GDM1 (cell line): ENCODE measurements at places on chromosomes 12 and 14.

GRCh38 chr14:56798447-56799342, 11.6 kb downstream of the OTX2 start:
- no peak for DNase-seq

GRCh38 chr14:66641861-66642635, 134.1 kb downstream of the GPHN start:
- DNase-seq: no peak

DNA sequence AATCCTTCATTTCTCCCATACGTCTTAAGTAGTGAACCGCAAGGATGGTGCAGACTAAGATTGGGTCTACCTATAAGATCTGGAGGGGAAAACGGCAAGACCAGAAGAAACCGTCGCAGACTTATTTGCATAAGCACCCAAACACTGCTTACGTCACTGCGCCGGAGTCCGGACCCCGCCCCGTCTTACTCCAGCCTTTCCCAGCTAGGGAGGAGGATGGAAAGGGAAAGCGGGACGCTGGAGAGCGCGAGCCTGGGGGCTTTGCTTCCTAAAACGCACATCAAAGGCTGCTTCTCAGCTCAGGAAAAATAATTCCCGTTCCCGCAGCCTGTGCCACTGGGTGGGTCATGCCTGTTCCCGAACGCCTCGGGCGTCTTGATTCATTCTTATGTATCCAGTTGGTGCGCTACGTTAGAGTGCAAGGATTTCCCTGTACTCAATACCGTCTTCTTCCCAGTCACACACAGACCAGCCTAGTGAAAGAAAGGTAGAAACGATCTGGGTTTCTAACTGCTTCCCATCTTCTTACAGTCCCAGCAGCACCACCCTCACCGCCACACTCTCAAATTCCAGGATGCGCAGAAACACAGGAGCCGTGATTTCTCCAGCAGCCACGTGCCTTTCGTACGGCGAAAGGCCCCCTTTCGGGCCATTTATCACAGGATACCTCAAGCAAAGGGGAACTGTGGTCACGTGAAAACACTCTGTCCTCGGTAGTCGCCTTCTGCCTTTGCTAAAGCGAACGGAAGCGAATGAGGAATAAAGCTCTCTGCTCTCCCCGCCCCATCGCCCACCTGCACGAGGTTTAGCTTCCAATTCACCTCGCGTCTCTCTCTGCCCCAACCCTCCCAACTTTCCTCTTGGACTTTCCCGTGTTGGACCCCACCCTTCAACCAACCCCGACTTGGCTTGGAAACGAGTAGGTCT, 1.1 kb downstream of the SLC6A15 start:
- no peak for DNase-seq

DNA sequence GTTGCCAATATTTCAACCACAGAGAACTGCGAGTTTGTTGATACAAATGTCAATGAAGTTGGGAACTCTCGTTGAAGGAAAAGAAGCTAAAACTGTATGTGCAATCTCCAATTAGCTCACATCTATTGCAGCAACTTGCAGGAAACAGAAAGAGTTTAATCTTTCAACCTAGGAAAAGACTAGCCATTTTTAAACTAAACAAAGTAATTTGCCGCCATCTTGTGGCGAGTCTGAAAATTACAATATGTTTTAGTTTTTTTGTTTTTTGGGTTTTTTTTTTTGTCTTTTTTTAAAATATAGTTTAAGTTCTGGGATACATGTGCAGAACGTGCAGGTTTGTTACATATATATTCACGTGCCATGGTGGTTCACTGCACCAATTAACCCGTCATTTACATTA, 131.2 kb upstream of the FOXG1 start:
- DNase-seq: no peak

- no peak for DNase-seq
Observed at GRCh38 chr12:58487255-58487654, 433.0 kb downstream of the LRIG3 start.

- DNase-seq: no peak
Observed at GRCh38 chr12:23504043-23504442, 445.4 kb downstream of the SOX5 start.

GRCh38 chr12:92051441-92051840, 94.2 kb downstream of the BTG1 start:
- no peak for DNase-seq

DNA sequence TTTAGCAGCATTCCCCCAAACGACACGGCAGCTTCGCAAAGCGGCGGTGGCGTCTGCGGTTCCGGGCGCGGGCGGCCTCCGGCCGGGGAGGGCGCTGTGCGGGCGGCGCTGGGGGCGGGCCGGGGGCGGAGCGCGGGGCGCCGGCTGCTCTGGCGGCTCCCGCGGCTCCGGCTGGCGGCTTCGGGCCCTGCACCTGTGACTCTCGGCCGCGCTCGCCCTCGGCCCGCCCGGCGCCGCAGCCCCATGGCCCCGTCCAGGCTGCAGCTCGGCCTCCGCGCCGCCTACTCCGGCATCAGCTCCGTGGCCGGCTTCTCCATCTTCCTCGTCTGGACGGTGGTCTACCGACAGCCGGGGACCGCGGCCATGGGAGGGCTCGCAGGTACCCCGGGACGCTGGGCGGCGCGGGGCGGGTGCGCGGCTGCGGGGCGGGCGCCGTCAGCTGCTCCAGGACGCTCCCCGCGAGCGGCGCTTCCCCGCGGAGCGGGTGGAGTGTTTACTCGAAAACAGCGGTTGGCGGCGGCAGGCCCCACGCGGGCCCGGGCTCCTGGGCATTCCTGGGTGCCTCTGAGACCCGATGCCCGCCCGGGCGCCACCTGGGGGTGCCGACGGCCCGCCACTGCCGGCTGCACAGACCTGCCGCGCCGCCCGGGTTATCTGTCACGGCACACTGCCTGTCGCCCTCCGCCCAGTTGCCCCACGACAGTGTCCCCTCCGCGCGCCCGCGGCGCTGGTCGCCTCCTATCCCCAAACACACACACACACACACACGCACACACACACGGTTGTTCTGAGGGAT, at the start of gene SLC48A1:
SLC48A1 (plus strand) TSS at position 177 of the 796 bp plus-strand sequence; CDS start at position 244, 67 bp downstream.
- DNase-seq: peak; percentile 68

DNA sequence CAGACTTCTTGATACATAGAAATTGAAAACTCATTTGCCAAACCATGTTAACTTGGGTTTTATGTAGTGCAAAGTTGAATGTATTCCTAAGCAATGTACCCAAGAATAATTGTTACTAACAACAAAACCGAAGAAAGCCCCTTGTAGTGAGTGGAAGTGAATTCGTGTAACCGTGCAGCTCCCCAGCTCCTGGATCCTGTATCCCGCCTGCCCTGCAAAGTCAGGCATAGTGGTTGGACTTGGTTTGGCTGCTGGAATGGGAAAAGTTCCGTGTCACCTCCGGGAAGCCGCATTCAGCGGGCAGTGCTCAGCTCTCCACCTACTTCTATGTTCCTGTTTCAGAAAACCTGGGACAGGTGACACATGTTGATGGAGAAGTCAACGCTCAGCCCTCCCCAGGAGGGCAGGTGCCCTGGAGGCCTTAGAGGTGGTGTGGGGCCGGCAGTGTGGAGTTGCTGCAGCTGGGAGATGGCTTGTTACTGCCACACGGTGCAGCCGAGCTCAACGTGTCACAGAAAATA, 29.2 kb upstream of the C14orf180 start:
- no peak for DNase-seq

GRCh38 chr12:1201030-1201429, 210.0 kb downstream of the ERC1 start:
- no peak for DNase-seq

- no peak for DNase-seq
Observed at GRCh38 chr12:58425481-58426392, 484.4 kb downstream of the ATP23 start.

DNA sequence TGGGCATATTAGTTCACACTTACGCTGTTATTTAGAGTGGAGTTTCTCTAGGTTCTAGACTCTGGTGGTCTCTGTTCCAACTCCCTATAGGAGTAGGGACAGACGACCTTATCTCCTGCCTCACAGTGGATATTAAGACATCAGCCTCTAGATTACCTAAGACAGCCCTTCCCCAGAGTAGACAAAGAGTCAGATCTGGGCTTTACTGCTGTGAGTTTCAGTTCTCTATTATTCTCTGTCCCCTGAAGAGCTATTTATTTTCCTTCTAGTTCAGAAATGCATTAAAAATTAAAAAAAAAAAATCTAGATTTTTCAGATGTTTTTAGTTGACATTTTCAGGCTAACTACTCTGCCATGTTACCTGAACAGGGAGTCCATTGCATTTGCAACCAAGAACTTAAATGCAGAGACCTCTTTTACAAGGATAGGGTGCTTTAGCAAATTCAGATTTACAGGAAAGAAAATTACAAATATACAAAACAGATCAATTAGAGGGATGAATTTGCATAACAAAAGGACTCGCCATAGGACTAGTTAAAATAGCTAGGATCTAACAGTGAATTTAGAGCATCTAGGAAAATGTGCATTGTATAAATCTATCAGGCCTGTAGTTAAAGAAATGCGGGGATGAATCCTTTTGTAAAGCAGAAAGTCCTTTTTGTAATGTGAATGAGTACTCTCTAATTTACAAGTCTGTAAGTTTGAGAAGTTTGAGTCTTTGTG, 381.4 kb downstream of the APAF1 start:
- DNase-seq: no peak

- no peak for DNase-seq
Observed at GRCh38 chr14:65482757-65483438, 70.4 kb downstream of the FUT8 start.

GRCh38 chr12:15851045-15851620, 31.1 kb upstream of the STRAP start:
- no peak for DNase-seq

DNA sequence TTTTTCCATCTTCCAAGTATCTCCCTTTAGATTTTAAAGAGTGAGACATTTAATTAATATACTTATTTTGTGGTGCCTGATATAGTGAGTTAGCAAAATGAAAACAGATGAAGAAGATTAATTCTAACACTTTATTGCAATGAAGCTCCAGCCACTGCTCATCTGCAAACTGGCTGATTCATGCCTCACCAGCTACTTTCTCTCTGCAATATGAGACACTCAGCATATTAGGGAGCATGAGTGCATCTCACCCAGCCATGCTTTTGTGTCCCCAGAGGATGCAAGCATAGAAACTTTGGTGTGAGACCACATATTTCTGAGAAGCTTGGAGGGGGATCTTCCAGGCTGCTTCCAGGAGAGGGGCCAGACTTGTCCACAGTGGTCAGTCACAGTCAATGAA, 148.6 kb downstream of the BMP4 start:
- DNase-seq: no peak

DNA sequence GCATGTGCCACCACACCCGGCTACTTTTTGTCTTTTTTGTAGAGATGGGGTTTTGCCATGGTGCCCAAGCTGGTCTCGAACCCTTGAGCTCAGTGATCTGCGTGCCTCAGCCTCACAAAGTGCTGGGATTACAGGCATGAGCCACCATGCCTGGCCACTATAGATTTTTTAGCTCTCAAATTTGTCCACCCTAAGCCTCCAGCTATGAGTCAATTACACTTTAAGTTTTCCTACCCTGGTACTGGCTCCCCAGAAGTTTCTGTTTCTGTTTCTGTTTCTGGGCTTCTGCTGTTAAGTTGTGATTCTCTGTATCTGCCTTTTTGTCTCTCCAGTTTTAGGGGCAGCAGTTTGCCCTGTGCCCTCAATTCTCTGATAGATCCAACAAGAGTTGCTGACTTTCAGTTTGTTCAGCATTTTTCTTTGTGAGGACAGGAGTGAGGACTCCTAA, 4.4 kb upstream of the TINF2 start:
- DNase-seq: no peak

- no peak for DNase-seq
Observed at GRCh38 chr12:45727980-45728629, 1.4 kb upstream of the ARID2 start.

DNA sequence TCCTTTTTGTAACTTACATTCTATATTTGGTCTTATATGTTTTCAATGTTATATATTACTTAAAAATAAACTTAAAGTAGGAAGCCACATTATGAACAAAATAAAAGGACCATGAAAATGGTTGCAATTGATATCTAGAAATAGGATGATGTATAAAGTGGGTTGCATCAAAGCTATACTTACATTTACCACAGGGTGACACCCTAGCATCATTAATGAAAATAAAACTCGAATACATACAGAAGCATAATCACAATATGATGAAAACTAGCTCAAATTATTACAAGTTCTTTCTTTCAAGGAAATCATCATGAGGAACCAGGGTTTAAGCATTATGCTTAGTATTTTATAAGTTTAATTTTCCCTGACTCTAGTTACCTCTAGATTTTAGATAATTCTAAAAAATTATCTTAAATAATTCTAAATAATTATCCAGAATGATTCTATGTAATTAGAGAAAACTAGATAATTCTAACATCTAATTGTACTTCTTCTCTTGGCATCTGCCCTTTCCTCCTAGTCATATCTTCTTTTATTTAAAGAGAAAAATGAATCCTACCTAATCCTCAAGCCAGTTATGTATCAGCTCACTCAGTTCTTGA, 31.2 kb downstream of the TAS2R7 start:
- DNase-seq: no peak

DNA sequence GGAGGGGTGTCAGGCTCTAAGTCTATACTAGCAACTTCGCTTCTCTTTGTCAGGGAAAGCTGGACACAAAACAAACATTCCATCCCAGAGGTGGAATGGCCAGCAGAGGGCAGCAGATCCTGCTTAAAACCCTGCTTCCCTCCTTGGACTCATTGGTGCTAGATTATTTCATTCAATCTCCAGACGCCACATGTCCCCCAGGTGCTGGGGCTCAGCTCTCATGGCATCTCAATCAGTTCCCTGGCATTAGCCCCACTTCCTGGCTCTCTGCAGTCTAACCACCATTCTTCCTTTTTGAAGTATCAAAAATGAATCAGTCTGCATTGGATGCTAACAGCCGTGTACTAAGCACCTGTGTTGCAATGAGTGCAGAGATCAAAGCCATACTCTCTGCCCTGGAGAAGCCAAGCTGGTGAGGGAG, 8.1 kb upstream of the PPP1R1A start:
- no peak for DNase-seq

DNA sequence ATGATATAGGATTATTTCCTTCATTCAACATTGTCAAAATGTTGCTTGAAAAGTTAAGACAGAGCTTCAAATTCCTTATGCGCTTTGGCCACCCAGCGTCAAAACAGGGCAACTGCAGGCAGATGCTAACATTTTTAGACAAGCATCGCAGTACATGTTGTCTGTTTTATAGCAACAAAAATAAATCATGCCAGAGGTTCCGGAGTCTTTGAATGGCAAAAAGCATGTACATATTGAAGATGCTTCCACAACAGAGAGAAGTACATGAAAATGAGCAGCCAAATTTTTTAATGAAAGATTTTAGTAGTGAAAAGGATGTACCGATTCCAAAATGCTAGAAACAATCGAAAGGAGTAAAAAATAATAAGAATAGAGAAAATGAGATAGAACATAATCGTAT, 49.8 kb upstream of the USP15 start:
- DNase-seq: no peak

DNA sequence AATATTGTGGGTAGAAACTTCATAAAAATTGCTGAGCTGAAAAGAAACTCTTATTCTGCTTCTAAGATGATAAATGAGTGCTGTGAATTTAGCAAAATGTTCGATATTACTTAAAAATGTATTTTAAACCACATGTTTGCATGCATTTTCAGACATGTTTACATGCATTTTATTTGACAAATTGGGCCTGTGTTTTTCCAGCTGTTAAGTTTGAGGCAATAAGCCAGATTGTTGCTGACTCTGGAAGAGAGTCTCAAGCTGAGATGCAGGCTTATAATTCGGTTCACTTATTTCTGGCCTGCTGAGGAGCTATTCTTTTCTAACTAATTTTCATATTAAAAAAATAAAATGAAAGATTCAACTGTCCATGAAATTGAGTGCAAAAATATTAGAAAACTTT, 110.1 kb downstream of the SYNE2 start:
- DNase-seq: no peak
